ENCODE measurements at places on chromosomes 13 and 19.

GRCh38 chr19:408902-409515, at the start of gene C2CD4C:
Gene C2CD4C (minus strand): TSS chr19:409147. CDS start chr19:408361, 786 bp downstream.
- peak; percentile 19 for DNase-seq

- no peak for DNase-seq
Measured at GRCh38 chr13:48728226-48728625, 74.5 kb downstream of the CYSLTR2 start.

DNA sequence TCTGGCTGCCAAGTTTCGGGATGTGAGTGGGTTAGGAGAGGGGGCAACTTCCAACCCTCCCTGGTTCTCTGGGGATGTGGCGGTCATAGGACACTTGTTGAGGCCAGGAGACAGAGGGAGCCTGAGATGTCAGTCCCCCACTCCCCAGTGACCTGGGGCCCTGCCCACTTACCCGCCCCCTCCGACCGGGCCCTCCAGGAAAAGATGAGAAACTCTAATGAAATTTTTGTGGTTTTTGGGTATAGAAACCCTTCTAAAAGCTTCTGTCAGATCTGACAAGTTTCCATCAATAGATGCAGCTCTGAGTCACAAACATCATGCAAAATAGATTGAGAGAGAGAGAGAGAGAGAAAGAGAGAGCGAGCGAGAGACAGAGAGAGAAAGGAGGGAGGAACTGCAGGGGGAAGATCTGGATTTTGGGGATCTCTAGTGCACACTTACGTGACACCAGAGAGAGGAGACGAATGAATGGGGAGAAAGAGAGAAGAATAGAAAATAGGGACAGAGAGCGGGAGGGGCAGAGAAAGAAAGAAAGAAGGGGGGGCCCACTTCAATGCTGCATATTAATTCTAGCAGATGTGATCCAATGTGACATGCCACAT, 94.0 kb downstream of the PTPRS start:
- no peak for DNase-seq

DNA sequence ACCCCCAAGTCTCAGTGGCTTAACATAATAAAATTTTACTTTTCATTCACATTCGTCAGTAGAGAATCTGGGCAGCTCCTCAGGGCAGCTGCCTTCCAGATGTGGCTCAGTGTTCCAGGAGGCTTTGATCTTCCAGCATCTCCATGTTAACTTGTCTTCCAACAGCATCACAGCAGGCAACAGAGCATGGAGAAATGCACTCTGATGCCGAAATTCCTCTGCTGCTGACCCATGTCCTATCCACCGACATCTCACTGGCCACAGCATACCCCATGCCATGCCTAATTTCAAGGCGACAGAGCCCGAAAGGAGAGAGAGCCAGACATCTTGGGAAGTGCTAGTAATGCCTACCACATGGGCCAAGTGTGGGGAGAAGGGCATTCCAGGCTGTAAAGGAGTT, 64.9 kb upstream of the MEDAG start:
- no peak for DNase-seq

DNA sequence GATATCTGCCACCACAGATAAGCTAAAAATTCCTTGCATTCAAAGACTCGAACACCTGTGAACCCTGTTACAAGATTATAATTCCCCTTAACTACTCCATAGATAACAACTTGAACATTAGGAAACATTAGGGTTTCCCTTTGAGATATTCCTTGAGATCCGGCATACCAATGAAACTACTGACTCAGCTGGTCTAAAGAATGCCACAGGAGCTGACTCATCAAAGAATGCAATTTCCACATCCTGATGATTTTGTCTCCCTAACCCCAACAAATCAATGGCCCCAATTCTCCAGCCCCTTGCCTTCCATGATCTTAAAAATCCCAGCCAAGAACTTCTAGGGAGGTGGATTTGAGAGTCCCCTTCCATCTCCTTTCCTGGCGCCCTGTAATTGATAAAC, 35.6 kb upstream of the ZNF599 start:
- DNase-seq: no peak

DNA sequence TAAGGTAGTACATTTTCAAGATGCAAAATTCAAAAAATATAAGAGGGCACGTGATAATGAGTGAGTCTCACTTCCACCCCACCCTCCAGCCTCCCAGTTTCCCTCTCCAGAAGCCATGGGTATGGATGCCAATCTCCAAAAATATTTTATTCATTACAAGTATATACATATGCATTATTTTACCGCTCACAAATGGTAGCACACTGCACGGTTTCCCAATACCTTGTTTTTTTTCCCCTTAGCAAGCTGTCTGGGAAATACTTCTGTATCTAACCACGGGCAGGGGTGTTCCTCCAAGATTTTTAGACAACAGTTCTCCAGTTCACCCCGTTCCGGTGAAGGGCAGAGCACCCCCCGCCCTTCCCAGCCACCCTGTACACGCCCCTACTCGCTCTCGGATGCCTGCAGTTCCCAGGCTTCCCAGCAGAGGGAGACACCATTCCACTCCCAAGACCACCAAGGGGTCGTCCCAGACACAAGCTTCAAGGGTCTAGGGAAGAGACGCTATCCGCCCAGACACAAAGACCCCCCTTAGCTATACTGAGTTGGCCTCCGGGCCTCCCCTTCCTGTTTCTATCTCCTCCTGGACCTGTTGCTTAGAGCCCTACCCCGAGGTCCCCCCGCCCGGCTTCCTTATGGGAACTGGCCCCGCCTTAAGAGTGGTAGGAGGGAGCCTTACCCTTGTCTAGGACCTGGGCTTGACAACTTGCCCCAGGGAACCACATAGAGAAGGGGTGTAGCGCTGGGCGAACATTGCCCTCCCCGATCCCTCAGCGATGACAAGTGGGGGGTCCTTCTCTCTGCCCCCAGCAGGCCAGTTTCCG, 1.1 kb upstream of the FXYD3 start:
- peak; percentile 74 for DNase-seq

GRCh38 chr13:64849196-64849595, 2380.9 kb downstream of the PCDH9 start:
- no peak for DNase-seq

DNA sequence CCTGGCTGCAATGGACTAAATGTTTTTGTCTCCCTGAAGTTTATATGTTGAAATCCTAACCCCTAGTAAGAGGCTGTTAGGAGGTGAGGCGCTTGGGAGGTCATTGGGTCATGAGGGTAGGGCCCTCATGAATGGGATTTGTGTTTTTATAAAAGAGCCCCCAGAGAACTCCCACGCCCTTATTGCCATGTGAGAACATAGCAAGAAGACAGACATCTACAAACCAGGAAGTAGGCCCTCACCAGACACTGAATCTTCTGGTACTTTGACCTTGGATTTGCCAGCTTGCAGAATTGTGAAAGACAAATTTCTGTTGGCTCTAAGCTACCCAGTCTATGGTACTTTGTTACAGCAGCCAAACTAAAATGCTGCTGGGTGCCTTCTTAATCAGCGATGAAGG, 96.1 kb upstream of the SPATA13 start:
- DNase-seq: no peak

- DNase-seq: no peak
Measured at GRCh38 chr19:3970313-3970807, 539 bp downstream of the DAPK3 start.

DNA sequence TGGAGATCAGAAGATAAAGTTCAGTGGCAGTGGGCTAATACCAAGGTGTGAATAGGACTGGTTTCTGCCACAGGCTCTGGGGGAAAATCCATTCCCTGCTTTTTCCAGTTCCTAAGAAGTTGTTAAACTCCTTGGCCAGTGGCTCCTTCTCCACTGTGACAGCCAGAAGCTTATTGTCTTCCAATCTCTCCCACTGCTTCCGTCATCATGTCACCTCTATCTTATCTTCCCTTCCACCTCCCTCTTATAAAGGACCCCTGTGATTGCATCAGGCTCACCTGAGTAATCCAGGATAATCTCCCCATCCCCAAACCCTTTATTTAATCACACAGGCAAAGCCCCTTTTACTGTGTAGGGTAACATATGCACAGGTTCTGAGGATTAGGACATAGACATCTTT, 431.2 kb upstream of the SLC10A2 start:
- DNase-seq: no peak

DNA sequence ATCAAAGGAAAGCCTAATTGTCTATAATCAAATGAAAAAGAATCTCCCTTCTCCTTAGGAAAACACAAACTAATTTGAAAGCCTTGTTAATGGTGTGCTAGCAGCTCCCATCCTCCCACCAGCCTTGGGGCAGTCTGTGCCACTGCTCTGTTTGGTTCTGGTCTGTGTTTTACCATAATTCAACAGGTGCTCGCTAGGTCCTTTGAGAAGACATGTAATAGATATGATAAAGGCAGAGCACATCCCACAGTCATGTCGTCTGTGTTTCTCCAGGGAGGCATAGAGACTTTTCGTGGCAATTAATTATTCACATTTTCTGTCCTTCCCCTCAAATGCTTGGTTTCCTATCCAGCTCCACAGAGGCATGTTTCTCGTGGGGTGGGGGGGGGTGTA, 23.8 kb downstream of the FAM124A start:
- no peak for DNase-seq

DNA sequence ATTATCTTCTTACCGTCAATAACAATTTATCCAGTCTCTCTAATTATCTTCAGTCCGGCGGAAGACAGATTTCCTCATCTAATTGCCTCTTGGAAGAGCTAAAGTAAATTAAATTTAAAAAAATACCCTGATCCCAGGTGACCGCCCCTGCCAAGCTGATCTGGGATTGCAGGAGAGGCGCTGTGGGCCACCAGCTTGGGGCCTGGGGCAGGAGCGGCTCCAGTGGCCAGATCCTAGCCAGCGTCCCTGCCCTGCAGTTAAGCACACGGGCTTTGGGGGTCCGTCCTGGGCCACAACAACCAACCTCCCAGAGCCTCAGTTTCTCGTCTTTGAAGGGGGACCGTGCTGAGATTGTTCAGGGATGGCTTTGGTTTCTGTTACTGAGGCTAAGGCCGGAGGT, 12.4 kb upstream of the TMEM255B start:
- no peak for DNase-seq

DNA sequence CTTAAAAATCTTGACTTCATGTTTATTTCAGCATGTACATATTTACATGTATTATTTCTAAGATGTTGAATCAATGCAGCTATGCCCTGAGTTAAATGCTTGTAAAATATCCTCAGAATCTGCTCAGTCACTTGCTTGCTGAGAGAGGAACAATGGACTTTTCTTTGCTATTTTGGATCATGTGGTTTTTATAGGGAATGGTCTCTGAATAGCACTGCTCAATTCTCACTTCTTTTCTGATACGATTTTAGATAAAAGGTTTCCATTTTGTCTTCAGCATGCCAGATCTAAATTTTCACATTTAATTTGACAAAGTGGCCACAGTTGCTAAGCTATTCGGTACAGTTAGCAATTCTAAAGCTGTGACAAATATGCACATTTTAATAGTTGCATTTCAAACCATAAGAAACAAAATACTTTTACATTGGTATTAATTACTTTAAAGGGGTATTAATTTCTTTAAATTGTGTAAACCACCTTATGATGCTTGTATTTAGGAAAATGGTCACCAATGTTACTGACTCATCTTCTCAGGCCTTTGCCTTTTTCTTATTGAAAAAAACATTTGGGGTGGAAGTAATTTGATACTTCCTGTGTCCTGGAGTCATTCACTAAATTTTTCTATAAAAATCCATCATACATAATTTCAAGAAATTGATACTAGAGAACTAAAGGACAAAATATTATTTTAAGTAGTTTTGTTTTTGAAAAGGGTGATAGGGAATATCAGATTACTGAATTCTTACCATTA, 113.5 kb downstream of the MYO16 start:
- DNase-seq: no peak

DNA sequence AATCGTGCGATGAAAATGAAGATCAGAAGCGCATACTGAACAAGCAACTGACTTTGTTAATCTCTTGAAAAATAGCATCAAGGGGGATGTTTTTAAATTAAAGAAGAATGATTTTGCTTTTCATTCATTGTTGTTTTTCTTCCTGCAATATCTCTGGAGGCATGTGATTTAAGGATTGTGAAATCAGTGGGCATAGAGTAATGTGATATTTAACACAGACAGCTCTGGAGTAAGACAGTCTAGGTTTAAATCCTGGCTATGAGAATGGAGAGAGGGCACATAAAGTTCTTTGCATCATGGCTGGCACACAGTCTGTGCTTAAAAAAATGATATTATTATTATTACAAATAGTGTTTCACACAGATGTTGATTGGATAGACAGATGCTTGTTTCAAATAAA, 243.1 kb upstream of the NBEA start:
- DNase-seq: no peak

- DNase-seq: no peak
Measured at GRCh38 chr13:23790577-23791170, 98.5 kb downstream of the MIPEP start.

- no peak for DNase-seq
Measured at GRCh38 chr19:12465211-12465610, 19.4 kb downstream of the ZNF709 start.

DNA sequence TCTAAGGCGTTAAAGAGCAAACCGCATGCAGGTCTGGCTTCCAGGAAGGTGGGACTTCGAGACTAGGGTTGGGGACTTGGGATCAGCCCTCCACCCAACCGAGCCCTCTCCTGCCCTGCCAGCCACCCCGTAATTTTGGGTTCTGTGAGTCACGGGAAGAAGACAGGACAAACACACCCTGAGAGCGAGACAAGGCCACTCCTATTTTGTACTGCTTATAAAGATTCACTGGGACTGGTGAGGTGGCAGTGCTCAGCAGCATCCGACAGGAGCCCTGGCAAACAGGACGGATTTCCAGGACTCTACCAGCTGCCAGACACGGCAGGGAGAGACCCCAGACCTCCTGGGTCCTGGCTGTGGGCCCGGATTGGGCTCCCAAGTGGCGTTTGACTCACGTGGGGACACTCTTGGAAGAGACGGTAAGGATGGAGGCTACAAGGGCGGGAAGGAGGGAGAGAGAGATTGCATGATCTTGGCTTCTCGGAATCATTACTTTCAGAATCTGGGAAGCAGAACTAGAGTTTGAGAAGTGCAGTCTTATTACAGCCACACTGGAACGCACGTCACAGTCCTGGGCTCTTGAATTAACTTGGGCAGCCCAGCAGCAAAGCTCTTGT, at the start of gene C5AR2:
Gene C5AR2 (plus strand): TSS at position 245 of the 617 bp plus-strand sequence. CDS start 8,625 bp downstream, outside the sequence.
- no peak for DNase-seq

- DNase-seq: no peak
Measured at GRCh38 chr13:111411151-111411858, 90.9 kb downstream of the TEX29 start.

GRCh38 chr13:78675112-78675511, 16.2 kb upstream of the OBI1 start:
- DNase-seq: no peak

- no peak for DNase-seq
Measured at GRCh38 chr13:72427757-72428528, 299.5 kb downstream of the MZT1 start.

GRCh38 chr19:3585301-3586126, at the start of gene GIPC3:
Gene GIPC3 (plus strand): TSS chr19:3585478. CDS start chr19:3585598, 120 bp downstream.
- DNase-seq: no peak

DNA sequence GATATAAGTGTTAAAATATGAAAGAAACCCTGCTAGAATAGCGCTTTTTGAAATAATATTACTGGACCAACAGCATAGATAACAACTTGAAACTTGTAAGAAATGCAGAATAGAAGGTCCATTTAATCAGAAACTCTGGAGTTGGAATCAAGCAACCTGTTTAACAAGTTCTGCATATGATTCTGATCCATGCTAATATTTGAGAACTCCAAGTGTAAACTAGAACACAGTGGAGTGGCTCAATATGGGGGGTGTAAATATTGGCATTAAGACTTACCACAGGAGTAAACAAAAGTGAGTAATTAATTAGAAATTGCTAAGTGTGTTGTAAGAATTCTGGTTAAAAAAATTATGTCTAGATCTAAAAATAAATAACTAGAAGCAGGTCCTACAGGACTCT, 151.2 kb downstream of the SLITRK1 start:
- DNase-seq: no peak
